ENCODE measurements at places on chromosomes 12 and 14. TPM values are rescaled to one million over a fixed set of nuclear protein-coding genes. Genes with fewer than 3 reads are reported as not detected.

- H3K27ac ChIP-seq, result no peak overlapping the region
- H3K4me3 ChIP-seq, result no peak overlapping the region
- H3K4me1 ChIP-seq, result no peaks in the 10 kb centered on the region
- no peaks in the 10 kb centered on the region for H3K36me3 ChIP-seq
These were observed 78.2 kb downstream of the GAS2L3 start for GRCh38 chr12:100651694-100652093.

DNA sequence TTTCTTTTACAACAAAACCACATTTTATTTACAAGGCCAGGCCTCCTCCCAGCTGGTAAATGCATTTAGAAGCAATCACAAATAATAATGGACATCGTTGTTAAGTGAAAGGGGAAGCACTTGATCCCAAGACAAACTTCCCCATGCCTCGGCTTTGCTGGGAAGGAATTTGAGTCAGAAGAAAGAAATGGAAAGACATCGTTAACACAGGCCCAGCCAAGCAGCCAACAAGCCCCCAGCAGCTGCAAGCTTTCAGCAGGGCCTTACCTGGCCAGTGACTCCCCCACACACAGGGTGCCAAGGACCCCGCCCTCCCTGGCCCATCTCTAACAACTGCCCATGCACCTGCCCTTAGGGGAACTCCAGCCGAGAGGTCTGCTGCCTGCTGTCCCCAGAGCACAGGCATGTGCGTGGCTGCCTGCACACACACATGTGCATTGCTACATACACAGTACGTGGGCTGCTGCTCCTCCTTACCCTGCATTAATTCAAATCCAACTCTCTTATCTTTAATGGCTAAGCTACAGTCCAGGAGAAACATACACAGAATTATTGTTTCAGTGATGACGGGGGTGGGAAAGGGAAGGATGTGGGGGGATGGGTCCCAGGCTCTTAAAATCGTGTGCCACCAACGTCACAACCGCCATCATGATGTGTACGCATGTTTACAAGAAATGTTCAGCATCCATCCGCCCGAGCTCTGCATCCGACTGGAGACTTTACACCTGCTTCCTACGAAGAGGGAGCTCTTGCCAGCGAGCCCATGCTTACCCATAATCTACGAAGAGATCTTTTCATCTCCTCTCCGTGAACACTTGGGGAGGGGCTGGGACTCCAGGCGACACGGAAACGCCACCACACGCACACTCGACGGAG lies 9.8 kb downstream of the BCL11B start:
- peak; percentile 64 for DNase-seq
- peaks cover 89% of the 10 kb centered on the region for H3K4me1 ChIP-seq
- H3K4me3 ChIP-seq, result peak overlapping the region; percentile 89
- H3K27ac ChIP-seq, result peak overlapping the region; percentile 98
- peaks cover 59% of the 10 kb centered on the region for H3K36me3 ChIP-seq

GRCh38 chr12:39831587-39832315 lies 212.1 kb upstream of the ABCD2 start:
- no peak for DNase-seq
- no peak overlapping the region for H3K27ac ChIP-seq

The RNASE1 gene
- not detected for total RNA-seq

DNA sequence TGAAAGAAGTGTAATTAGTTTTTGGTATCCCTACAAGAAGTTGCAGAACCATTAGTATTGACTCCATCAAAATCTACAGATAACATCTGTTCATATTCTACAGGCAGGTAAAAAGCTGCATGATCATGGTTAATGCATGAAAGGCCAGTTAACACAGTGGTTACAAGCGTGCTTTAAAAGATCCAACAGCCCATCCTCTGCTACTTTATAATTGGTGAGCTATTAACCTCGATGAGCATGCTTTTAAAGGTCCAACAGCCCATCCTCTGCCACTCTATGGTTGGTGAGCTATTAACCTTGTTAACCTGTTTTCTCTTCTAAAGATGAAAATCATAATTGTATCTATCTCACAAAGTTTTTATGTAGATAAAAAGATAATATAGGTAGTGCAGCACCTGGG lies 289.3 kb downstream of the DUSP6 start:
- DNase-seq, result no peak
- H3K4me3 ChIP-seq, result no peak overlapping the region
- H3K4me1 ChIP-seq, result peaks cover 14% of the 10 kb centered on the region
- H3K27me3 ChIP-seq, result peaks cover 10% of the 10 kb centered on the region
- no peak overlapping the region for H3K27ac ChIP-seq

The P2RX2 gene
- total RNA-seq, result not detected

DNA sequence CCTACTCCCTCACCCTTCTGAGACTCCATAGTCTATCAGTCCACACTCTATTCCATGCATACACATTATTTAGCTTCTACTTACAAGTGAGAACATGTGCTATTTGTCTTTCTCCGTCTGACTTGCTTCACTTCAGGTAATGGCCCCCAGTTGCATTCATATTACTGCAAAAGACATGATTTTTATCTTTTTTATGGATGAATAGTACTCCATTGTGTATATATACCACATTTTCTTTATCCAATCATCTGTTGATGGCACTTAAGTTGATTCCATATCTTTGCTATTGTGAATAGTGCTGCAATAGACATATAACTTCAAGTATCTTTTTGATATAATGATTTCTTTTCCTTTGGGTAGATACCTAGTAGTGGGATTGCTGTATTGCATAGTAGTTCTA lies 171.8 kb downstream of the DACT1 start:
- no peaks in the 10 kb centered on the region for H3K4me1 ChIP-seq
- DNase-seq, result no peak
- H3K36me3 ChIP-seq, result no peaks in the 10 kb centered on the region
- peaks cover 8% of the 10 kb centered on the region for H3K27me3 ChIP-seq

The TAS2R30 gene
- 0.86 TPM for total RNA-seq

- no peak overlapping the region for H3K27ac ChIP-seq
- H3K4me3 ChIP-seq, result no peak overlapping the region
- H3K36me3 ChIP-seq, result no peaks in the 10 kb centered on the region
- H3K27me3 ChIP-seq, result peaks cover 27% of the 10 kb centered on the region
- DNase-seq, result no peak
- no peaks in the 10 kb centered on the region for H3K4me1 ChIP-seq
These were observed 4.1 kb upstream of the STAB2 start for GRCh38 chr12:103583008-103583407.

DNA sequence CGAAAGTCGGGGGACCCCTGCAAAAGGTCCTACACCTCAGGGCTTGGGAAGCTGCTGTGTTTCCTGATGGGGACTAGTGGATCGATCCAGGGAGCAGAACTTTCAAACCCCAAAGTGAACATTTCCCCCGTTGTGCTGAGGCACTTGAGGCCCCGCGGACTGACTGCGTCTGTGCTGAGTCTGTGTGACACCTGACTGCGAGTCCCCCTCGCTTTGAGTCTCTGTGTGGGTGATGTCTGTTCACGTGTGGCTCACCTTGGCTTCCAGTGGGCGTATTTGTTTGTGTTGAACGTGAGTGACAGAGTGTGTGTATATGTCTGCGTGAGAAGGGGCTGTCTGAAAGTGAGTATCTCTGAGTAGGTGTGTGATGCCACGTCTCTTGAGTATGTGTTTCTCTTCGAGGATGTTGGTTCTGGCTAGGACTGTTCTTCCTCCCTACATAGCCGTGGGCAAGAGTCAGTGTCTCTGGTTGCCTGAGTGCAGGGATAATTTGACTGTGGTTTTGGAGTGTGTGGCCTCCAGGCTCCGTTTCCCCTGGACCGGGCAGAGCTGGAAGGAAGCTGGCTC lies 1.3 kb downstream of the TEAD4 start:
- H3K27ac ChIP-seq, result no peak overlapping the region
- DNase-seq, result peak; percentile 11
- H3K27me3 ChIP-seq, result peaks cover 80% of the 10 kb centered on the region
- no peaks in the 10 kb centered on the region for H3K36me3 ChIP-seq
- peak overlapping the region; percentile 57 for H3K4me3 ChIP-seq
- H3K4me1 ChIP-seq, result peaks cover 10% of the 10 kb centered on the region
